Renal cortical epithelial cell (primary cell): ENCODE measurements at places on chromosomes 12 and 14.
A peak's percentile ranks its signal among the peaks of the same experiment; 100 is the strongest.

- no peak for DNase-seq
These were observed 1095.7 kb downstream of the AACS start for GRCh38 chr12:126160912-126161311.

DNA sequence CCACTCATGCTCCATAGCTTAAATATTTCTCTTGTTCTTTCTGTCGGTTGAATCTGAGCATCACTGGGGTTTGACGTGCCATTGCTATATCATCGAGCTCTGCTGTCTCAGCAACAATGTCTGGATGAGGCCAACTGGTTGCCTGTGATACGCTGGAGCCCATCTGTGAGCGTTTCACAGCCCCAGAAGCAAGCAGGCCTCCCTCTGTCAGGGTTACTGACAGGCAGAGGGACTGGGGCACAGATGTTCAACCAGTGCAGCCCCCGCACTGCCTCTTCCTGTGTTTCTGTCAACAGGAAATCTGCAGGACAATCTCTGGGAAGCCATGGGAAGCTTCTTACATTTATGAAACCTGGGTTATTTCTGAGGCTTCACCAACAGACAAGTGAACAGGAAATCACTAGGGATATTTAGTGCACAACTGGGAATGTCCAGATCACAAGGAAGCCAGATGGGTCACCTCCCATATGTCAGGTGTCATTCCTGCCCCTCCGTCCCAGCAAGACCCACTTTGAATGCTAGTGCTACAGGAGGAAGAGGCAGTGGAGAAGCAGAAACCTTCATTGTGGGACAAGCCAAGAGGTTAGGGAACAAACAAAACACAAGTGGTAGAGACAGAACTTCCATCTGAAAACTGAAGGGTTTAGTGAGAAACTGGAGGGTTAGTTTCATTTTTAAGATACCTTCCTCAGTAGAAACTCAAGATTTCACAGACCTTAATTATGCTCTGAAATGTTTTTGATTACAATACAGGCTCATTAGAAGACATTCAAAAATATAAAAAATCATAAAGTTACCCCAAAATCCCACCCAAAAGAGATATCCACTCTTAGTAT lies 24.1 kb downstream of the DMAC2L start:
- no peak for DNase-seq

DNA sequence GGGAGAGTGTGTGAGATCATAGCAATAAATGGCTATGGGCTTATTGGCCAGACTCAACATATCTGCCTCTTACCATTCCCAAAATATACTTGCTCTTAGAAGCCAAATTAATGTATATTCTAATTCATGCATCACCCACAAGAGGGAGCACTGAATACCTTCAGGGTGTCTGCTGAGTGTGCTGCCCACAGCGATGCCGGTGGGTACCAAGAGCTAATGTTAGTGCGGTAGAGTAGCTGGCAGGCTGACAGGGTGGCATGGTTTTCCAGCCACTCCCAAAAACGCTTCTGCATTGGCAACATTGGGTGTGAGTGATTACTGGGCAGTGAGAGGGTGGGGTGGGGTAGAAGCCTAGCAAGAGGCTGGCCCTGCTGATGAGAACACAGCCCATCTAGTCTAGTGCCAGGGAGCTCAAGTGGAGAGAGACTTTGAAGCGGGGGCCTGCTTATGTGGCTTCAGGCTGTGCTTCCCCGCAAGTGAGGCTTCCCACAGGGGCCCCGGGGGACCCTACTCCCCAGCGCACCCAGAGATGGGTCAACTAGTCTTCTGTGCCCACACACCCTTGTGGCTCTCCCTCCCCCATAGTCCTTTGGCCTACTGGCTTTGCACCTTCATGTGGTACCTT lies 9.2 kb upstream of the PLEKHD1 start:
- peak; percentile 45 for DNase-seq

- DNase-seq: no peak
These were observed 32.8 kb upstream of the NEDD1 start for GRCh38 chr12:96874211-96874610.

DNA sequence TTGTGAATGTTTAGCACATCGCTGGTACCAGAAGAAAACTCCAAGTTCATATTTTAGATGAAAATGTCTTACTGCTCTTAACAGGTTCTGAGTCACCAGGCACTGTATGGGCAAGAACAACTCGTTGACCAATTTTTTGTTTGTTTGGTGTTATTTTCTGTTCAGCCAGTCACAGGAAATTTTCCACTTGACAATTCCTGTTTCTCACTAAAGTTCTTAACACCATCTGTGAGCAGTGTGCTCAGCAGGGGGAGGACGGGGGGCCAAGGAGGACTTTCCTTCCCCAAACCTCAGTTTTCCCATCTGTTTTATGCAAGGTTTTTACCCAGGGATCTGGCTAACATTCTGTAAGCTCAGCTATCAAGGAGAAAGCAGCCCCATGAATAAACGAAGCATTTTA lies 3.0 kb downstream of the NUAK1 start:
- DNase-seq: peak; percentile 57

DNA sequence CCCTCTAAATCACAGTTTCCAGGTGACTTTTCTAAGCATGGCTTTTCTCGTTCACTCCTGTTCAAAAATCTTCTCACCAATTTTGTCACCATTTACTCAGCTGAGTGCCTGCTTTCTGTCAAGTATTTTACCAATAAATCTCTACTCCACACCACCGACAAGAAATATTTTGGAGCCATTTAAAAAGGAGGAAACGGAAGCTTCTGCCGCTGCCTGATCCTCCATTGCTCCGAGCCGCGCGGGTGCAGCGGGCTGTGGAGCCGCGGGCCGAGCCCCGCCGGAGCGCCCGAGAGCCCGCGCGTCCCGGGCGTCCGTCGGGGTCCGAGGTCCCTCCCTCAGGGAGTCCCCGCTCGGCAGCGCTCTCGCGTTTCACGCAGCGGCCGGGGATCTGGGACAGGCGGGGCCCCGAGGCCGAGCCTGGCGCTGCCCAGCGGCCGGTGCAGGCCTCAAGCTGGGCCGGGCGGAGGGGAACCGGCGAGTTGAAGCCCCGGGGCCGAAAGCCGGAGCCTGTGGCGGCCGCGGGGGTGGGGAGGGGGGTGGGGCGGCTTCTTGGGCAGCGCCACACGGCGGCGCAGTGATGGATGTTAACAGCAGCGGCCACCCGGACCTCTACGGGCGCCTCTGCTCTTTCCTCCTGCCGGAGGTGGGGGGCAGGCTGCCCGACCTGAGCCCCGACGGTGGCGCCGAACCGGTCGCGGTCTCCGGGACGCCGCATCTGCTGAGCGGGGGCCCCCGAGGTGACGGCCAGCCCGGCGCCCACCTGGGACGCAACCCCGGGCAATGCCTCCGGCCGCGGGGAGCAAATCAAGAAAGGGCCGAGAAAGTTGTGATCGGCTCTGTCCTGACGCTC lies 1.1 kb upstream of the HEBP1 start:
- peak; percentile 23 for DNase-seq

DNA sequence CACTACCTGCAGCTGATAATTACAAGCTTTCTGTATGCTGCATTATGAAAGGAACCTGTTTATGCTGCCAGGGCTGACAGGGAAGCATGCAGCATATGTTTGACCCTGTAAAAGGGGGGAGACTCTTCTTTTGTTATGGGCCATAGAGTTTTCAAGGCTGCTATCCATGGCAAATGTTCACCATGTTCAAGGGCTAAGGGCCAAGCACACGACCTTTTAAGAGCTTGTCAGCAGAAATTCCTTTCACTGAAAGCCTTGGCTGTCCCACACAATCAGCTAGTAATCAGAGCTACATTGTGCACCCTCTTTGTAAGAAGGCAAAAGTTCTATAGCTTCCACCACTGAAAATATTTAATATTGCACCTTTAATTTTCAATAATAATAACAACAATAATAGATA lies 74.2 kb upstream of the MBIP start:
- DNase-seq: no peak

DNA sequence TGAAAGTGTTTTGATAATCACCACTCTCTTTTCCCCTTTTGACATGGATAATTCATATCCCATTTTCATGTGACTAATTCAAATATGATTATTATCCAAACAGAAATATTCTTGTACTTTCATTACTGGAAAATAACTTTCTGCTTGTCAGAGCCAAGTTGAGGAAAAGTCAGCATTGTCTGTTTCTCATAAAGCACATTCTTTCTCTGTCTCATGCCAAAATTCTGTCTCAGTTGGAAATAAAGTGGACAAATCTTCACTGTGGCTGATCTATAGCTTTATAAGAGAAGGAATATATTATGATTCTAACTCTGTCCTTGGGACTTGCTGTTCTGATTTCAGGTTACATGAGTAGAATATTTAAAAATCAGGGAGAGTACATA lies 22.7 kb upstream of the PRICKLE1 start:
- no peak for DNase-seq

DNA sequence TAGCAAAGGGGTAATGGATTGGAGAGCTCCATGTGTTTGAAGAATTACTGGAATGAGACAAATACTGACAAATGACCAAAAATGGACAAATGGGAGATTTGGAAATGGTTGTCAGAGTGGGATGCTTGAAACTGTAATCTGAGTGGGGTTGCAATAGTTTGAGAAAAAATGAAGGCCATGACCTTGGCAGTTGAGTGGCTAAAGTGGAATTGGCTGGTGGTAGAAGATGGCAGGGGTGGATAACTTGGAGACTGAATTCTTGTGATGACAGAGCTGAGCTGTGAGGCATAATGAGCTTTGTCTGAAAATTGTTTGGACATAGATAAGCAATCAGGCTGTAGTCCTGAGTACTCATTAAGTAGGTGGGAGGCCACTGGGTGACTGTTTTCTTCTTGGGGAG lies 222.5 kb upstream of the PRICKLE1 start:
- DNase-seq: no peak

- DNase-seq: no peak
These were observed 53.5 kb downstream of the NOC4L start for GRCh38 chr12:132197581-132198354.

- DNase-seq: no peak
These were observed 945 bp downstream of the HCAR1 start for GRCh38 chr12:122729583-122730214.

DNA sequence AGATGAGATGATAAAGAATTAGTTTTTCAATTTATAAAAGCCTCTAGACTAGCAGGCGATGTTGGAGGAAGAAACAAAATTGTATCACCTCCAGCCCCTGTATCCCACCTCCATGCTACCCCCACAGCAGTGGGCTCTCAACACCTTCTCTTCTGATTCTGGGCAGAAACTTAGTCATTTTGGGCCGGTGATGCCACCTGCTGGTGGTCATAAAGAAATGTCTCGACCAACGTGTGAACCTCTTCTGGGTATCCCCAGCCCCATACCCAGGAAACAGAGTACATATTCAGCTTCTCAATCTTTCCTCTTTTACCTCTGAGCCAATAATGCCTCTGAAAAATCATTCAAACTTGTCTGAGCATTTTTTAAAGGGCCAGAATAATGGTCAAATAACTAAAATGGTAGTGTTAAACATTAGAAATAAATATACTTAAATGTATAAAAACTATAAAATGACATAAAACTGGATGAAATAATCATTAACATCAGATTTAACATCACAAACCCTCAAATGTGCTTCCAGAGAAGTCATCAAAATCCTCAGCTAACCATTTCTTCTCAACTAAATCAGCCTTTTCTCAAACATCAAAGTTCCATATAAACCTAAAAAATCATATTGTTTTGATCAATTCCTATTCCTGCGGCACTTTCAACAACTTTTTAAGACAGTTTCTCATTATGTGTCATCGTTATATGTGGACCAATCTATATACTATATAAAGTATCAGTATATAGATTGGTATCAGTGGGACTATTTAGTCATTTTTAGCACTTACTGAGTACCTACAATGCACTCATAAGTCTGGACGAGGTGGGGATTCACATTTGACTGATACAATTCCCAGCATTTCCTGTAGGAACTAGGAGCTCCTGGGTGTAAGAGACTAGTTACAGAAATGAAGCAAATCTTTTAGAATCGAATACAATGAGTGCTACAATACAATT lies 69.4 kb downstream of the ATXN2 start:
- DNase-seq: peak; percentile 59

GRCh38 chr12:104638218-104638850 lies 181.6 kb downstream of the CHST11 start:
- DNase-seq: no peak

DNA sequence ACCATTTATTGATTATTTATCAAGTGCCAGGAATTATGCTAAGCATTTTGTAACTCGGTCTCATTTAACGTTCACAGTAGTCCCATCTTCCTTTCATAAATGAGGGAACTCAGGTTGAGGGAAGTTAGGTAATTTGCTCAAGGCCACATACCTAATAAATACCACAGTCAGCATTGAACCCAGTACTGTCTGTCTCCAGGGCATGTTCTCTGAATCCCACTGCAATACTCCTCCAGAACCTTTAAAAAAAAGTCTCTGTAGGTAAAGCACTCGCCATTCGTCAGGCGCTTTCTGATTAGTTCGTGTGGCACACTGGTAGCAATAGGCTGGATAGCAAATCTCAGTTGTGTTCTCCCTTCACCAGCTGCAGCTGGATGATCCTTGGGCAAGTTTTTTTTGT lies 14.3 kb downstream of the SLC17A8 start:
- no peak for DNase-seq

- no peak for DNase-seq
These were observed 10.1 kb downstream of the HNRNPC start for GRCh38 chr14:21258889-21259787.

DNA sequence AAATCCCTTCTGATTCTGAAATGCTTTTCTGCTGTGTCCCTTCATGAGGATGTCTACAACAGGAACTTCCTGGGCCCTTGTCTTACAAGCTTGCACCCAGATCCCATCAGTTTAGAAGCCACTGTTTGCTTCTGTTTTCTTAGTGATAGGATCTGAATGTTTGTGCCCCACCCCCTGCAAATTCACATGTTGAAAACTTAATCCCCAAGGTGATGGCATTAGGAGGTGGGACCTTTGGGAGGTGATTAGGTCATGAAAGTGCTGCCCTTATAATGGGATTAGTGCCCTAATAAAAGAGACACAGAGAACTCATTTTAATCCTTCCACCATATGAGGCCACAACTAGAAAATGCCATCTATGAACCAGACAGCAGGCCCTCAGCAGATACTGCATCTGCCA lies 36.0 kb upstream of the GNPNAT1 start:
- DNase-seq: no peak
